ENCODE measurements at places on chromosomes 1 and 21.

DNA sequence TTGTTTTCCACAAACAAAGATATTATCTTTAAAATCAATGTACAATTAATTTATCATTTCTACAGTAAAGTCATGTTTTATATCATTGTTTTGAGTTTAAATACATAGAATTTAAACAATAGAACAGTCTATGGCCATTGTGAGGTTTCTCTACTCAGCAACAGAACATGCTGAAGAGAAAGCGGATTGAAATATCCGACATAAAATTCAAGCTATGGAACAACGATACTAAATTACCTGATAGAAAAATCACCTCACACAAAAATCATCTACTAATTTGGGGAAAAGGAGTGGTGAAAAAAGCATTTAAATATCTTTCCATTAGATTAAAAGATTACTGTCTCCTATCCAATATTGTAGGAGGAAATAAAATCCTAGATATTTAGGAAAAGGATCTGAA, 12.6 kb downstream of the CDKN2C start:
- DNase-seq: no peak

GRCh38 chr1:14941864-14942263, 211.7 kb upstream of the TMEM51 start:
- no peak for DNase-seq

- no peak for DNase-seq
Observed at GRCh38 chr1:96882096-96882495, 160.5 kb downstream of the PTBP2 start.

- no peak for DNase-seq
Observed at GRCh38 chr1:220544901-220545303, 17.0 kb downstream of the MARK1 start.

GRCh38 chr1:243471026-243471685, 215.3 kb downstream of the SDCCAG8 start:
- DNase-seq: no peak

DNA sequence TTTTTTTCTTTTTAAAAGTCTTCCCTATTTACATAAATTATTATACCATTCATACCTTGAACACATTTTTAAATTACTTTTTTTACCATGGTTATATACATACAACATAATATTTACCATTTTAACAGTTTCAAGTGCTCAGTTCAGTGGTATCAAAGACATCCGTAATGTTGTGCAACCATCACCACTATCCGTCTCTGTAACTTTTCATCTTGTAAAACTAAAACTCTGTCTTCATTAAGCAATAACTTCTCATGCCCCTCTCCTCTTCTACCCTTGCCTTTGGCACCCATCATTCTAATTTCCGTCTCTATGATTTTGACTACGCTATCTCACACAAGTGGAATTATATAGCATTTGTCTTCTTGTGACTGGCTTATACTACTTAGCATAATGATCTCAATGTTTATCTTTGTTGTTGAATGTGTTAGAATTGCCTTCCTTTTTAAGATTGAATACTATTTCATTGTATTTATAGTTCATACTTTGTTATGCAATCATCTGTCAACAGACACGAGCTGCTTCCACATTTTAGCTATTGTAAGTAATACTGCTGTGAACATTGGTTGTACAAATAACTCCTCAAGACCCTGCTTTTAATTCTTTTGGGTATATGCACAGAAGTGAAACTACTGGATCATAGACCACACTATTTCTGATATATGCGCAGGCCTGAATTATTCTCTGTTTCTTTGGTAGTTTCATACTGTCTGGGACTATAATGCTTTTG, 689.5 kb upstream of the NCAM2 start:
- DNase-seq: no peak

GRCh38 chr1:28259934-28260802, 850 bp downstream of the SESN2 start:
- DNase-seq: no peak

- DNase-seq: no peak
Observed at GRCh38 chr21:32096411-32096810, 182.4 kb downstream of the MIS18A start.

DNA sequence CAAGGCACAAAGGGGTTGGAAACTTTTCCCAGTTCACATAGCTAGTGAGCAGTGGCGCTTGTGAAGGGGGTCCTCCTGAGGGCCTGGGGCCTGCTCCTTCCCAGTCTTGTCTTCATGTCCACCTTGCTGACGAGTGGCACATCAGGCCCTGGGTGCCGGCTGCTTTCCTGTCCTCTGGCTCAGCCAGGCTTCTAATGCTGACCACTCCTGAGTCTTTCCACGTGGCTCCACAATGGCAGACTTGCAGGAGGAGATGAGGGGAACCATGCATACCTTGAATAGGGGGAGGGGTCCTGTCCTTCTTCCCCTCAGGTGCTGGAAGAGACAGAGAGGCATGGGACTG, 38.7 kb downstream of the MAPKAPK2 start:
- no peak for DNase-seq

GRCh38 chr1:94805912-94806311, 14.2 kb upstream of the SLC44A3 start:
- peak; percentile 43 for DNase-seq

- no peak for DNase-seq
Observed at GRCh38 chr1:119011706-119012105, 23.6 kb upstream of the TBX15 start.

- no peak for DNase-seq
Observed at GRCh38 chr1:158930504-158930903, 848 bp upstream of the PYHIN1 start.

GRCh38 chr1:201424146-201424545, 2.6 kb upstream of the TNNI1 start:
- DNase-seq: no peak

GRCh38 chr1:35932158-35932636, 1.3 kb downstream of the AGO3 start:
- DNase-seq: no peak

- DNase-seq: no peak
Observed at GRCh38 chr1:208145167-208145566, 99.0 kb downstream of the PLXNA2 start.

DNA sequence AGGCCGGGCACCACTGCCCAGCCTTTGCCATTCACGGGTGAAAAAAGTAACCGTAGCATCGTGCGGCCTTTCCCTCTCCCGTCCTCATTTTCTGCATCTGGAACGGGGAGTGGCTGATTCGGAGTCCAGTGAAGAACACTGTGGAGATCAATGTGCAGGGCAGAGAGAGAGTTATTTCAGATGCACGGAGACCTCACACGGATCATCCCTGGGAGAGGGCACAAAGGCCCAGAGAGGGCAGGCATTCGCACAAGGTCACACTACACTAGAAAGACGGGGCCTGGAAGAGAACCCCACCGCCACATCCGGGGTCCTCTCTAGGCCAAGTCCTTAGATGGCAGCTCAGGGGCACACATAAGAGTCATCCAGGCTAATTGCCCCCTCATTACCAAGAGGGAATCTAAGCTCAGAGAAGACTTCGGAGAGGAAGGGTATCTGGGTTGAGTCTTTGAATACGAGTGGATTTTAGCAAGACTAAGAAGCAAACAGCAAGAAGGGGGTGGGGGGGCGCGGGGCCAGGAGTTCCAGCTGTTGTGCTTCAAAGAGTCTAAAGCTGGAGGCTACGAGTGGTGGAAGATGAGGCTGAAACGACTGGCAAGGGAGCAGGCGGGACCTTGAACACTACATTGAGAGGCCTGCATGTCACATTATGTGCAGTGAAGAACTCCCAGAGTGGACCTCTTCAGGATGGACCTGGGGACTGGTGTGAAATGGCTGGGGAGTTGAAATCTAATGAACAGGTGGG, 857 bp downstream of the GPX7 start:
- DNase-seq: no peak

- no peak for DNase-seq
Observed at GRCh38 chr1:93704052-93704451, 22.4 kb upstream of the BCAR3 start.

GRCh38 chr1:100377590-100378361, 25.5 kb downstream of the CDC14A start:
- no peak for DNase-seq

DNA sequence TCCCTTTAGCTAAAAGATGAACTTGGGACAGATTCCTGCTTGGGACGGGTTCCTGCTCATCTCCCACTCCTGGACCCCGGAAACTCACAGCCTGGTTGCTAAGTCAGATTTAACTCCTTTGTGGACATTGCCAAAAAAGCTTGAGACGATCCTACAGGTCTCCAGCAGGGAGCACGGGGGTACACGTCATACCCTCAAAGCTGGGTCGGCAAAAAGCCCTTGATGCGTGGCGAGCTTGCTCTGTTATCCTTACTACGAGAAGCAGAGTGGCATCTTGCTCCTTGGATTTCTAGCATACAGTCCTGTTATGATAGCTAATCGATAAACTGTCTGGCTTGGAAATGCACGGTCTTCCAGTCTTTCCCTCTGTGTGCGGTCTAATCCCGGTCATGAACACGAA, 60.8 kb upstream of the KRTAP19-8 start:
- DNase-seq: no peak

DNA sequence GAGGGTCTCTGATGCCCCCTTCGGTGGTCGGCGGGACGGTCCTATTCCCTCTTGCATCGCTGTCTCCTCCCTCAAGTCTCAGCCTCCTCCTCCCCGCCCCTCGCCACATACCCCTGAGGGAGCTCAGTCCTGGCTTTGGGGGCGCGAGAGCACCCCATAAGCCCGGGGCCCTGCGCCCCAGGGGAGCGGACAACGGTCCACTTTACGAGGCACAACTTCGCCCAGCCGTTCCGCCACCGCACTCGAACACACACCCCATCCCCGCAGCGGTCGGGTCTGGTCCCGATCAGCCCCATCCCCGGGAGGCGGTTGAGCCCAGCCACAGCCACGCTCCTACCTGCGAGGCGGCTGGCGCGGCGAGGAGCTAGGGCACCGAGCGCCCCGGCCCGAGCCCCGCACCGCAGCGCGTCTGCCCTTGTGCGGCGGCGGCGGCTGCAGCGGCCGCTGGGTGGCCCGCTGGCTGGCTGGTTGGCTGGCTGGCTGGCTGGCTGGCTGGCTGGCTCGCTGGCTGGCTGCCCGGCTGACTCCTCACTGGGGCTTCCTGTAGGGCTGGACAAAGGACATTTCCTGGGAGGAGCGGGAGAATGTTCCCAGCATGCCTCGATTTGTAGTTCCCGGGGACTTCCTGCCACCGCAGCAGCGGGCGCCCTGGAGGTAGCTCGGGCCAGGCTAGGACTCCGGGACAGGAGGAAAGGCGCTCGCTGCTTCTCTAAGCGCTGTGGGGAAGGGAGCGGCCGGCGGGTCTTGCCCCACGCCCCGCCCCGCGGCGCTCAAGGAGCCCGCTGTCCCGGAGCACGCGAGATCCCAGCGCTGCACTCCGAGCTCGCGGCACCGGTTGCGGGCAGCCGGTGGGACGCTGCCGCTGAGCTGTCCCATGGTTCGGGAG, at the start of gene ZNF697:
ZNF697 (minus strand) TSS at position 533 of the 886 bp plus-strand sequence. CDS start 22,166 bp downstream, outside the sequence.
- peak; percentile 84 for DNase-seq

GRCh38 chr1:231781892-231782291, 155.3 kb downstream of the DISC1 start:
- no peak for DNase-seq

GRCh38 chr1:43716559-43717281, 9.4 kb downstream of the ST3GAL3 start:
- DNase-seq: no peak

GRCh38 chr1:205310976-205311704, 10.4 kb downstream of the NUAK2 start:
- no peak for DNase-seq

DNA sequence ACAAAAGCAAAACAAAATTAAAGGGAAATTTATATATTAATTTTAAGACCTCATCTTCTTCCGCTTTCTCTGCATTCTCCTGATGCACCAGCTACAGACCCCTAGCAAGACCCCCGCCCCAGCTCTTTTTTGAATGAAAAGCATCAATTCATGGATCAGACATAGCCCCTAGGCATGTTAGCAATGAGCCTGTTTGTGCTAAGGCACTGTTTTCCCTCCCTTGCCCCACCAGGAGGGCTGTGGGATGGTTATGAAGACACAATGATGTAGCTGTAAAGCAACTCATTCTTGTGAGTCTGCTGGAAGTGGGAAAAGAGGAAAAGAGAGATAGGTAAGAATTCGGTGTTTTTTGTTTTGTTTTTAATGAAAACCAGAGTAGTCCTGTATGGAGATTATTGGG, 88.5 kb upstream of the ZBTB18 start:
- no peak for DNase-seq

- DNase-seq: no peak
Observed at GRCh38 chr21:32349333-32349944, 43.4 kb downstream of the URB1 start.

GRCh38 chr1:236107121-236107907, 35.0 kb upstream of the GPR137B start:
- no peak for DNase-seq

DNA sequence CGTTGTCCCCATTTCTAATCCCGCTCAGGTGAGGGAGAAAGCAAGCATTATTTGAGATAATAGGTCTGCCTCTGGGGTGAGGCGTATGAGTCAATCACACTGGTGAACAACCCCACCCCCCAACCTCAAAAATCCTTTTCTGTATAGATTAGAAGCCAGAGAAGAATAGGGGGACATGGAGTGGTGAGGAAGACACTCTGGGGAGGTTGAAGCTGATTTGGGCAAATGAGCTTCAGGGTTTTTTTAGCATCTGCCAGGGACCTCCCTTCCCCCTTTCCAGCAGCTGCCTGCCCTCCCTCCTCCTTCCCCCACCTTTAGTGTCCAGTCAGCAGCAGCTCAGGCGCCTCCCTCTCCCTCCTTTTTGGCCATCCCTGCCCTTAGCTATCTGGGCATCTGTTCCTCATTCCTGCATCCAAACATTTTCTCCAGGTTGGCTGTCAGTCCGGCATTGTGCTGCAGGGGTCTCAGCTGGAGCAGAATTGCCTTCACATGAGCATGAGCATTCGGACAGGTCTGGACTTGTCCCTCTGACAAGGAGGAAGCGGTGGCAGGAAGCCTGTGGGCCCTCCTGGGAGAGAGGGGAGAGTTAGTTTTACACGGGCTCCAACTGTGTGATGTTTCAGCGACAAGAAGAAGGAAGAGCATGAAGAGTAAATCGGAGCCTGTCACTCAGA, 30.8 kb upstream of the PTGFRN start:
- DNase-seq: peak; percentile 98

GRCh38 chr1:215082532-215083382, at the start of gene KCNK2:
Gene KCNK2 (plus strand): TSS chr1:215082737. CDS start chr1:215083386, 649 bp downstream.
- no peak for DNase-seq

DNA sequence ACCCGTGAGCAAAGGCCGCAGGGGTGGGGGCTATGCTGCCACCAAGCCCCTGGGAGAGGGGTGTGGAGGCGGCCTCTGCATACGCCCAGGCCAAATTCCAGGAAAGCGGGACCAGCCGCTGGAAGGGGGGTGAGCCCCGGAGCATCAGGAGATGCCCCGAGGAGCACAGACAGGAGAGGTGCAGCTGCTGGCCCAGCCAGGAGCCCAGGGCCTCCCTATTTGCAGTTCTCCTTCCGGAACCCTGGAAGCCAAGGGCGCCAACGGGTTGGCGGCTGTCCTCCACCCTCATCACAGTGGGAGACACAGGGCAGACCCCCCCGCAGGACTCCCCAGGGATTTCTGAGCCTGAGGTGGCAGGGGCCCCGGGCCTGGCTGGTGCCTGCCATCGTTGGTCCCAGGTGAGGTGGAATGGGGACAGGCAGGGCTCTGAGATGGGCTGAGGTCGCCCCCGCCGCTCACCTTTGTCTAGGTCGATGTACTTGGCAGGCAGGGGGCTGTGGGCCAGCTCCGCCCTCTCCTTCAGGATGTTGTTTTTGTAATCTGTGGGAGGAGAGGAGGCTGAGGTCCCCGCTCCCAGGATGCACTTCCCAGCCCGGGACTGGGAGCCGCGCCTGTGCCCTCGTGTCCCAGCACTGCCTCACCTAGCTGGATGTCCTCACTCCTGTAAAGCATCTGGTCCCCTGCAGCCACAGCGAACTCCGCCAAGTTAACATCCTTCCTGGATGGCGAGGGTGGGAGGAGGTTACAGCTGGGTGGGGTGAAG, 4.4 kb upstream of the DVL1 start:
- no peak for DNase-seq

Measured in SHP77 treated with DMSO at 0.1 percent for 48 hours (cell line).